ENCODE measurements at places on chromosomes 4 and X.

DNA sequence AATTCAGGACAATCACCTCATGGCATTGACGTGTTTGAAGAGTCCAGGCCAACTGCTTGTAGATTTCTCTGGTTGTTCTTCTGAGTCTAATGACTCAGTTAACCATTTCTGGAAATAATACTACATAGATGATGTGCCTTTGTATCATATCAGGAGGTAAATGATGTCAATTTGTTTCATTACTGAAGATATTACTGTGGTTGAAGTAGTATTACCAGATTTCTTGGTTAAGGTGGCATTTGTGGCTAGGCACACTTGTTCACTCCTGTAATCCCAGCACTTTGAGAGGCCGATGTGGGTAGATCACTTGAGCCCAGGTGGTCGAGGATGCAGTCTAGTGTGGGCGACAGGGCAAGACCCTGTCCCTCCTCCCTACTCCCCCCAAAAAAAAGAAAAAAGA is 15.7 kb downstream of the RPL9 start:
- DNase-seq, result no peak

- DNase-seq, result no peak
Measured at GRCh38 chrX:105098201-105098600, 122.3 kb downstream of the TEX13A start.

DNA sequence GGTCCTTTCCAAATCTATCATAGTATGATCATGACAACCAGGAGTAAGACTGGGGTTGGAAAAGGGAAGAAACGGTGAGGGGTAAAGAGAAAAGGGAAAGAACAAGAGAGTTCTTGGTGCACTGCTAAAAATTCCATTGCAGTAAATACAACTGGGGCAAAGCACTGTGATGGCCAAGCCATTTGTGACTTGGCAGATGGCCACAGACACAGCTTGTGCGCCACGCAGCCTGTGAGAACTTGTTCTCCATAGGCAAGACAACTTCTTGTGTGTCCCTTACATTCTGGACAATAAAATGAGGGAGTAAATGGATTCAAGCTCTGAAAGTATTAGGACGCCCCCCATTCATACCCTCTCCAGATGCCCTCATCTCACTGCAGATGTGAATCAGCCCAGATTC is 10.9 kb downstream of the MFAP3L start:
- no peak for DNase-seq

GRCh38 chr4:87003266-87003665 is 68.5 kb downstream of the AFF1 start:
- DNase-seq, result no peak

- no peak for DNase-seq
Measured at GRCh38 chr4:182881914-182882313, 35.3 kb downstream of the DCTD start.

DNA sequence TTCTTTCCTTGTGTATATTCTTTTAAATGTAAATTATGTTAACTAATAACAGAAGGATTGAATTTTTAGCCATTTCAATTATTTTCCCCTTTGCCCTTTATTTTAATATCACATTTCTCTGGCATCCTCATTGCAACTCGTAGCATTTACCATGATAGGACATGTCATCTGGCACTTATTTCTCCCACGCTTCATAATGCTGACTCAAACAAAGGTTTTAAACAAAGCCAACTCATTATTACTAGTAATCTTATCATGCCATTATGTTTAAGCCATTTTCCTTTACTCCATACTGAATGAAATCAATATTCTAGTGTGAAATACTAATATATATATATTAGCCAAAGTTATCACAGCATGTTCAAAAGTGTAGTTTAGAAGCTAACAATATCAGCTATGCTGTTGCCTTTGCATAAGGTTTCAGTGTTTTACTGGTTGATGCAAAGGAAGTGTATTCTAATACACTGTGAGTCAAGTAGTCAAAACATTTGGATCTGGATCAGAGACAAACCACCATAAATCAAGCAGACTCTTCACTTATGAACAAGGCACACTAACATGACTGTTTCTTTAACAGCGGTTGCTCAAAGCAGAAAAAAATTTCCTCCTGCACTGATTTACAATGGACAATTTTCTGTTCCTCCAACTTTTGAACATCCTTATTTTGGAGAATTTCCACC is 281.6 kb downstream of the SLC7A11 start:
- peak; percentile 78 for DNase-seq

DNA sequence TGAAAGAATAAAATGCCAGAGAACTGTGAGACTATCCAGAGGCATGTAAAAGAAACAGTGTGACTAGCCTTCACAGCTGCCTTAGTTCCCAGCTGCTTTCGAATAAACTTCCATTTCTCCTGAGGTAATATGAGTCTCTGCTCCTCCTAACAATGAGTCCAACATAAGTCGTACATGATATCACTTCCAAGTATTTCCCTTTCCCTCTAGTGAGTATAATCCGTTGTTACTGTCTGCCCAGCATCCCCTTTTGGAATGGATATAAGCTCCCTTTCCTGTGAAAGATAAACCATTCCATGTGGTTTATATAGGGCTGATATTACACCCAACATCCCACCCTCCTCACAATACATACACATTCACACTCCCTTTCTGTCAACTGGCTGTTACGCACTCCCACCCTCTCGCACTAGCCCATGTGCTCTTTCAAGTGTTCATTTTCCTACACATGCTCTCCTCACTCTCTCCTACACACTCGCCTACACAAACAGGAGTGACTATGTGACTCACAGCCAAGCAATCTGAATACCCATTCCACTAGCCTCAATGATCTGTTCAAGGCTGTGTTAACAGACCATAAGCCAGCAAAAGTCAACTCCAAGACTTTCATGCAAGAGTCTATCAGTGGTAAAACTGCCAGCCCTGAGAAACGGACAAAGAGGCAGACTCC is 5.0 kb downstream of the NAF1 start:
- no peak for DNase-seq

DNA sequence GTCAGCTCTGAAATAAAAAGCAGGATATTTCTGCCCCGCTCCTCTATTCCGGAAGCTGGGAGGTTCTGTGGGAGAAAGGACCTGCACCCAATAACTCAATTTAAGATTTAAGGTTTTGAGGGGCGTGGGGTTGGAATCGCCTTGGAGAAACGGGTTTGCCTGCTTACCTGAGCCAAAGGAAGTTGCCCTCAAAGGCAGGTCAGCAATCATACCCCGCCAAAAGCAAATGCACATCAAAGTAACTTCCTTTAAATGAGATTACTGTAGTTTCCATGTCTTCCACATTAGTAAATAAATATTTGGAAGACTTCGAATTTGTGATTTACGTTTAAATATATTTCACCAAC is 978 bp upstream of the HS3ST1 start:
- DNase-seq, result no peak

DNA sequence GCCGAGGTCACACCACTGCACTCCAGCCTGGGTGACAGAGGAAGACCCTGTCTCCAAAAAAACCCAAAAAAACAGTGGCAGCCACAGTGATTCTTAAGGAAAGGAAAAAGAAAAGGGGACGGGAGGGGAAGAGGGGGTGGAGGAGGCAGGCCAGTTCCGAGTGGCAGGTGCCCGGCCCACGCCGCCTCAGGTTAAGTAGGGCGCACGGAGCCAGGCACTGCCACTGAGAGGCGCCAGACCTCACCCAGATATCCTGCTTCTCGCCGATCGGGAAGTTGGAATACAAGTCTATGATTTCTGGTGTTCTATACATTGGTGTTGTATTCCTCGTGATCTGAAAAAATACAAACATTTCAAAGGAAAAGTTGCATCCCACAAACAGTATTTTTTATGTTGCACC is 35.9 kb downstream of the GAK start:
- DNase-seq, result no peak

DNA sequence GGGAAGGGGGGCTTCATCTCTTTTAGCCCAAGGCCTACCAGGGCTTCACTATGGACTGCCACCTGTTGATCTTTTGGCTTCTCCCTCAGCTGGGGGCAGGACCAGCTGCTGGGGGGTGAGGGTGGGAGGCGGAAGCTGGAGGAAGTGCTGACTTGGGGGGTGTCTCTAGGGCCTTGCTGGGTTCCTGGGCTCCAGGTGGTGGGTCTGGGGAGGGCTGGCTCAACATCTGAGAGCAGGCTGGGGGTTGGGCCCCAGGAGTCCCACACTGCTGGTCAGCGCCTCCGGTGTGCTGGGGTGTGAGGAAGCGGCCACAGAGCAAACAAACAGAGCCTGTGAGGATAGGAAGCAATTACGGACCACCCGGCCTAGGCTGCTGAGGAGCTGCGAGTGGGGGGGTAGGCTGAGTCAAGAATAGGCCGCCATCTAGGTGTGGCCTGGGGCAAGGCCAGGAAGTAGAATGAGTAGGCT is 85.7 kb downstream of the EFNB1 start:
- DNase-seq, result no peak

GRCh38 chr4:121574618-121575017 is 122.2 kb downstream of the ANXA5 start:
- no peak for DNase-seq

DNA sequence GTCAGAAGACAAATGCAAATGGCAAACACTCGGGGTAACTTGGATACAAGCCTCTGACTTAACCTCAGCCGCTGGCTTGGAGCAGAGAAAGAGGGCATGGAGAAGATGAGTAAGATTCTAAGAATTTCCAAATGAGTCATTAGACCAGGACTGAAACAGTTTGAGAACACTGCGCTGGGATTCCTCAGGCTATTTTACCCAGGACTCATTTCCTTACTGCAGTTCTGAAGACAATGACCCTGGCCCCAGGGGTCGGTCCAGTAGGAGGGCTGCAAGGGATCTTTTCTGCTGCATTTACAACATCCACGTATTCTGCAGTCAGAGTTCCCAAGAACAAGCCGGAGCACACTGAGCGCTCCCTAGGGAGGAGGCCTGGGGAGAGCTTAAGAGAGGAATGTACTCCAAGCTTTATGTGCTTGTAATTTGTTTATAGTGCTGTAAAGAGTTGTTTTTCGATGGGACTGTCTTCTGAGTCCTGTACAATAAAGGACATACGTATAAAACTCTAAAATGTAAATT is 27.3 kb upstream of the SORBS2 start:
- DNase-seq, result peak; percentile 97

- DNase-seq, result no peak
Measured at GRCh38 chr4:148071009-148071408, 339.1 kb downstream of the ARHGAP10 start.

DNA sequence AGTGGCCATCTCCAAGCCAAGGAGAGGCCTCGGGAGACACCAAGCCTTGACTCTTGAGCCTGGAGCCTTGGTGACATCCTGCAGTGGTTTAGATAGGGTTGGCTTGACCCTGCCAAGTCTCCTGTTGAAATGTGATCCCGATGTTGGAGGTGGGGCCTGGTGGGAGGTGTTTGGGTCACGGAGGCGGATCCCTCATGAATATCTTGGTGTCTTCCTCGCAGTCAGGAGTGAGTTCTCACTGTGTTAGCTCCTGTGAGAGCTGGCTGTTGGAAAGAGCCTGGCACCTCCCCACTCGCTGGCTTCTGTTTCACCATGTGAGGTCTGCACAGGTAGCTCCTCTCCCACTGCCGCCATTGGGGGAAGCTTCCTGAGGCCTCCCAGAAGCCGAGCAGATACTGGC is 38.8 kb downstream of the ADRA2C start:
- no peak for DNase-seq

- no peak for DNase-seq
Measured at GRCh38 chr4:40322811-40323210, 12.3 kb upstream of the CHRNA9 start.

- no peak for DNase-seq
Measured at GRCh38 chr4:15884666-15885065, 53.9 kb downstream of the FGFBP1 start.

- DNase-seq, result no peak
Measured at GRCh38 chrX:50403903-50404302, 66.7 kb downstream of the DGKK start.

GRCh38 chr4:108051343-108051742 is 61.7 kb downstream of the HADH start:
- no peak for DNase-seq

- peak; percentile 81 for DNase-seq
Measured at GRCh38 chrX:72245461-72246089, 6.7 kb upstream of the ERCC6L start.

- DNase-seq, result no peak
Measured at GRCh38 chr4:102139932-102140331, 205.3 kb downstream of the SLC39A8 start.

- no peak for DNase-seq
Measured at GRCh38 chr4:155706147-155706546, 39.5 kb downstream of the GUCY1A1 start.

DNA sequence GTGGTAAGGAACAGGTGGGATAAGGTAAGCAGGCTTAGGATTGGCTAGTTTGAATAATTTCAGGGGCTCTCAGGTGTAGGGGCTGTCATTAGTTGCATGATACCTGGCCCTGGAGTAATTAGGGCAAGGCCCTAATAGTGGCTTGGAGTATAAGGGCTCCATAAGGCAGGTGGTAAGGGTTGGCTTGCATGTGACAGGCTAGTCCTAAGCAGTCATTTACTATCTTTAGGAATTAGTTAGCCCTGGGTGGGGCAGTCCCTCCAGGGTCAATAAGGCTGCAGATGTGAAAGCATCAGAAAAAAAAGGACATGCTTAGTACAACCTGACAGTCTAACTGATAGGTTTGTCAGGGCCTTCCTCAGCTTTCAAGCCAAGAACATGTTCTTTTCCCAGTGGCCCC is 7.8 kb upstream of the TMPRSS11D start:
- no peak for DNase-seq

GRCh38 chrX:134023851-134024281 is 38.5 kb upstream of the GPC3 start:
- no peak for DNase-seq

GRCh38 chrX:81957318-81957717 is 755.4 kb downstream of the SH3BGRL start:
- no peak for DNase-seq

GRCh38 chrX:40402831-40403533 is 177.8 kb upstream of the ATP6AP2 start:
- DNase-seq, result no peak

- no peak for DNase-seq
Measured at GRCh38 chr4:184284336-184284690, 66.6 kb upstream of the ENPP6 start.

GRCh38 chrX:125680366-125680765 is 360.7 kb downstream of the TEX13C start:
- no peak for DNase-seq
